CD4-positive, alpha-beta T cell treated with Interleukin-12 subunit alpha and Interleukin-12 subunit beta, for 1 hour (primary cell): ENCODE measurements at places on chromosomes 16 and 17.

- DNase-seq: peak; percentile 87
Observed at GRCh38 chr16:30651124-30652004, 604 bp downstream of the PRR14 start.

DNA sequence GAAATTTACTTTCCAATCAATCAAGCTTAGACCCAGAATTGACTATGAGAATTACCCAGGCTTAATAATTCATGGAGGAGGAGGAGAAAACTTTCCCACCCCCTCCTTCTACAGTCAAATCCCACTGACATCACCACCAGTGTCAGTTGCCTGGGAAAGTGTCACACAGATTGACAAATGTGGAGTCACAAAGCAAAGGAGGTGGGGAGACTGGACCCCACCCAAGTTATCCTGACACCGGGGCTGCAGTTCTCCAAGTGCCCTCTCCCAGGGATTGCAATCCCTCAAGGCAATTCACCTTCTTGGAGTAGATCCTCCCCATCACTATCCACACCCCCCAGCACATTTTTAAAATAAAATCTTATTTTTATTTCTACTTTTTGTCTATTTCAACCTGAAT lies 100.2 kb upstream of the CDH11 start:
- no peak for DNase-seq

DNA sequence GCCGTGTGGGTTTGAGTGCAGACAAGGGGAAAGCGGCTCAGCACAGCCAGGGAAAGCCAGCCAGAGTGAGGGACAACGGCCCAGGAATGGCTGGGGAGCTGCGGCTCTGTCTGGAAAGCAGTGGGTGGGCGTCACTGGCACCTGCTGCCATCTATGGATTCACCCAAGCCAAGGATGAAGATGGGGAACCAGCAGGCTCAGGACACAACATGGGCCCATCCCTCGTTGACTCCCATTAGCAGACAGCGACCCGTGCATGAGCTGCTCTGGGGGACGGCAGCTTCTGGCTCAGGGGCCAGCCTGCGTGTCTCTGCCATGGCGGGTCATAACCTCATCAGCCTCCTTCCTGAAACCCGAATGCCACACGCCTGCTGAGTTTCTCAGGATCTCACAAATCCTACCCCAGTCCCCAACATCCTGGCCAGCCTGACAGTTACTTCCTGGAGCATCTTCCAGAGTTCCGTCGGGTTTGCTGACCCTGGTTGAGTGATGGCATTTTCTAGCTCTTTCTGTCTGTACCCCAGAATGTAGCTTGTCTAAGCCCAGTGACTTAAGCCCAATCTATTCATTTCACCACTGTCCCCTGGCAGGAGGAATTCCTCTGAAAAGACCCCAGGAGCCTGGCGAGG lies 50.7 kb downstream of the SLC7A5 start:
- DNase-seq: no peak

- DNase-seq: no peak
Observed at GRCh38 chr17:75540923-75541503, 15.5 kb downstream of the LLGL2 start.

GRCh38 chr16:27432558-27432957 lies 30.6 kb downstream of the IL21R start:
- DNase-seq: no peak

- no peak for DNase-seq
Observed at GRCh38 chr17:13194887-13195286, 177.1 kb upstream of the ELAC2 start.

DNA sequence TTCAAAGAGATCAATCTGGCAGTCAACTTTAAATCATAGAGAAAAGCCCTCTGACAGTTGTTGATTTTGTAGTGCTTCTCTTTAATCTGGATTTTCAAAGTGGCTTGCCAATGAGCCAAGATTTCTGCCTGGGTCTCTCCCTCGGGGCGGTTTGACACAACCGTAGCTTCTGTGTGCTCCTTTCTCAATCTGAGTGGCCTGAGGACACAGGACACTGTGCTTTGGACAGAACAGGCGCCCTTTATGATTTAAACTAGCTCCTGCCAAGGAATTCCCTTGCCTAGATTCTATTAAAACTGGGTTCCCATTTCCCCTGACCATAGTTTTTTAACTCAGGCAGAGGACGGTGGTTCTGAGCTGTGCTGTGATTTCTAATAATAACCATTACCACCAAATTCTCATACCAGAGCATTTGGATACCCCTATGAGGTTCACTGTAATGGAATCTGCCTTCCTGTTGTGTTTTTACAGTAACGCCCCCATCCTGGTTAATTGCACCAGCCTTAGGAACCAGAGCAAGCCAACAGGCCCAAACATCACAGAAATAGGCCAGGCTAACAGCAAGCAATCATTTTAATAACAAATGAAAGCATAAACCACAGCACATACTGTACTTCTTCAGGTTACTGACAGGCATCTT lies 4.0 kb downstream of the ZFHX3 start:
- no peak for DNase-seq

GRCh38 chr17:68461122-68461539 lies 3.8 kb upstream of the WIPI1 start:
- no peak for DNase-seq

GRCh38 chr16:67865318-67865717 lies 7.5 kb upstream of the EDC4 start:
- DNase-seq: peak; percentile 25

DNA sequence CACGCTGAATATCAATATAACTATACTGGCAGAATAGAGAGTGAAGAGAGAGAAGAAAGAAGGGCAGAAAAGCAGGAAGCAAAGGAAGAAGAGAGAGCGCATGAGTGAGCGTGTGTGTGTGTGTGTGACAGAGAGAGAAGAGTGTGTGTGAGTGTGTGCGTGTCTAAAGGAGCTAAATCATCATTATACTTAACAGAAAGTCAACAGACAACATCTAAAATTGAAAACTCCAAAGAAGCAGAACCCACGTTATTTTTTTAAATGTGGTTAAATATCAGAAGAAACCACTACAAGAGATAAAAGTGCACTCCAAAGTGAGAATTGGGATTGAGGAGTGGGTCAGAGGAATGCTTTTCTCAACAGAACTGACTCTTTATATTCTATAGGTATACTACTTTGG lies 77.2 kb downstream of the BRIP1 start:
- no peak for DNase-seq

DNA sequence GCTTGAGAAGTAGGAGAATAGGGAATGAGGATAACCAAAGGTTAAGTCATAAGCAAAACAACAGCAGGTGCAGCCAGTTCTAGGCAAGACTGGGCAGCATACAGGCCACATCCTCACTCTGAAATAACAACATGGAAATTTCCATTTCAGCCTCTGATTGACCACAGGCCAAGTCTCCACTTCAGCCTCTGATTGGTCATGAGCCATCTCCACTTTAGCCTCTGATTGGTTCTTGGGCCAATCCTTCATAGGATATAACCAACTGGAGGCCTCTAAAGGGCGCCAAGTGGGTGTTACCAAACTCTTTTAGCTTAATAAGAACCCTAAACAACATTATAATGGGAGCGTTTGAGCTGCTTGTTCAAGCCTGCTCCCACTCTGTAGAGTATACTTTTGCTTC lies 512.0 kb downstream of the NPIPA7 start:
- DNase-seq: no peak

GRCh38 chr17:80384078-80384960 lies 30.6 kb upstream of the ENDOV start:
- no peak for DNase-seq

- no peak for DNase-seq
Observed at GRCh38 chr17:20033415-20033814, 24.3 kb downstream of the SPECC1 start.

DNA sequence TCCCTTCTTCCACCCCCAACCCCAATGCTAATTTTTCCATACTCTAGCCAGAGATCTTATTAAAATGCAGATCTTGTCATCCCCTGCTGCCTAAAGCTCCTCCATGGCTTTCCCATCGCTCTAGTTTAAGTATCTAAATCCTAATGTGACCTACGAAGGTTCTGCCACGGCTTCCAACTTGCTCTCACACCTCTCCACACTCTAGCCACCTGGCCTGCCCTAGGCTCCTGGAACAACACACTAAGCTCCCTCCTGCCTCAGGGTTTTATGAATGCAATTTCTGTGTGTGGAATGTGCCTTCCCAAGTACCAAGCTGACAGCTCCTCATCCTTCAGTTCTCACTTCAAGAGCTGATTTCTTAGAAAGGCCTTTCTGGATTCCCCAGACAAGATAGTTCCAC lies 16.6 kb downstream of the NXPH3 start:
- no peak for DNase-seq

GRCh38 chr16:23015580-23015979 lies 133.7 kb downstream of the USP31 start:
- no peak for DNase-seq

DNA sequence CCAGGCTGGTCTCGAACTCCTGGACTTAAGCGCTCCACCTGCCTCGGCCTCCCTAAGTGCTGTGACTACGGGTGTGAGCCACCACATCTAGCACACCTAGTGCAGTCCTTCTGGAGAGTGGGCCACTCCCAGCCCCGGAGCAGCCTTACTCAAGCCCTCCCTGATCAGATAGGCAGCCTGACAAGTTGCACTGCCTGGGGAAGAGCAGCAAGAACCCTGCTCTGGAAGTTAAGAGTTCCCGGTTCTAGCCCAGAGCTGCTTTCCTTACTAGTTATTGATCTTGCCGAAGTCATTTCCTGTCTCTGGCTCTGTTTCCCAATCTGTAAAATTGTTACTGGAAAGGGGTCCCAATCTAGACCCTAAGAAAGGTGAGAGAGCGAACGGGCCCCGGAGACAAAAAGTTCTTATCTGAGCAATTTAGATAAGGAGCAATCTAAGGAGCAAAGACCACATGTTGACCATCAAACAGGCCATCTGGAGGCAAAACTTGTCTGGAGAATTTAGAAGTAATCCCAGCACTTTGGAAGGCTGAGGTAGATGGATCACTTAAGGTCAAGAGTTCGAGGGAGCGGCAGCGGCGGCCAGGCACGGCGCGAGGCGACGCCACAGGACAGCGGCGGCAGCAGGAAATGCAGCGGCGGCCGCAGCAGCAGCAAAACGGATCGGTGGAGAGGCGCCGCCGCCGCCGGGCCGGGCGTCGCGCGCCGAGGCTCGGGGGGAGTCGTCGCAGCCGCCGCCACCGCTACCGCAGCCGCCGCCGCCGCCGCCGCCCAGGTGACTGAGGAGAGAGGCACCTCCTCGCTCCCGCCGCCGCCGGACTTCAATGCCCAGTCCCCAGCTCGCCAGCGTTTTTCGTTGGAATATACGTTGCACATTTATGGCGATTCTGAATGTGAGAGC lies 4.3 kb upstream of the NAGLU start:
- peak; percentile 64 for DNase-seq

GRCh38 chr17:40325156-40326013 lies 16.4 kb downstream of the RARA start:
- peak; percentile 66 for DNase-seq

- no peak for DNase-seq
Observed at GRCh38 chr16:78822509-78822908, 723.1 kb downstream of the WWOX start.
